ENCODE measurements at places on chromosomes 4 and X.

GRCh38 chr4:177480795-177481194, 38.6 kb upstream of the AGA start:
- DNase-seq, result no peak

DNA sequence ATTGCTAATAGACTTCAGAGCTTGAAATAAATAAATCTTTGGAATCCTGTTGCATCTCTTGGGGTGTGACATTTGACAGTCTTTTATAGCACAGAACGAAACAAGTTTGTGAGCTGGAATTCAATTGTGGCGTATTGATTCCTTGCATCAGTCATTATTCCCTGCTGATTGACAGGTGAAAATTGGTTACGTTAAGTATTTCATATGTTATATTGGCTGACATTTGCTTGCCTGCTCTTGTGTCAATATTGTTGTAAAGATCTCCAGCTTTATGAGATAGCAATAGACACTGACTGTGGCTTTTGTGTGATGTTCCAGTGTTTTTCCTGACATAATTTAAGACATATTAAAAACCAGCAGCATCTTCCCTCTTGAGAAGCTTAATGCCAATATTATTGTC, 644.4 kb upstream of the FAM241A start:
- no peak for DNase-seq

DNA sequence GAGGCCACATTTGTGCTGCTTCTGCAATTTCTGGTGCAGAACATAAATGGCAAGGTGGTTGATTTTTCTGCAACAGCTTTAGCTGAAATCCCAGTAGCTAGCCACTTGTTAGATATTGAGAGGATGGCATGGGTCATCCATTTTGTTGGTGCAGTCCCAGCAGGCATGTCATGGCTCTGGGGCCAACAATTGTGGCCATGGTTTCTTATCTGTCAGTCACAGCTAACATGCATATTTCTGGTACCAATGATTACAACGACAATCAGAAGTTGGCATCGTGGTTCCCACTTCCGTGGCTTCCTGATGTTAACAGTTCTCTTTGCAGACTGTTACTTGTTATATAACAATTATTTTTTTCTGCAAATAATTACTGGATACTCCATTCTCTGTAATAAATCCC, 42.8 kb upstream of the PRKG2 start:
- no peak for DNase-seq

DNA sequence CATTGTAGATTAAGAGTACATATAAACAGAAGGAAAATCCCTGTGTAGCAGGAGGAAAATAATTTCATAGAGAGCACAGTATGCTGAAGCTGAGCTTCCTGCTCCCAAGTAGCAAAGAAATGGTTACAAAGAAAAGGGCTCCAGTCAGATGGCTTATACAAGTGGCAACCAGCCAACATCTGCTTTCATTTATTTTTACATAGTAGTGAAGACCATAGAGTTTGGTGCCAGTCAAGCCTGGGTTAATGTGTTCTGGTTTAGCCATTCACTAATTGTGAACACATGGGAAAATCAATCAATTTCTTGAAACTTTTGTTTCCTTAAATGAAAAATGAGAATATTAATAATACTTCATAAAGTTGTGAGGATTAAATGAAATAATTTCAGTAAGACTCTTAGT, 111.3 kb upstream of the ELOVL6 start:
- no peak for DNase-seq

DNA sequence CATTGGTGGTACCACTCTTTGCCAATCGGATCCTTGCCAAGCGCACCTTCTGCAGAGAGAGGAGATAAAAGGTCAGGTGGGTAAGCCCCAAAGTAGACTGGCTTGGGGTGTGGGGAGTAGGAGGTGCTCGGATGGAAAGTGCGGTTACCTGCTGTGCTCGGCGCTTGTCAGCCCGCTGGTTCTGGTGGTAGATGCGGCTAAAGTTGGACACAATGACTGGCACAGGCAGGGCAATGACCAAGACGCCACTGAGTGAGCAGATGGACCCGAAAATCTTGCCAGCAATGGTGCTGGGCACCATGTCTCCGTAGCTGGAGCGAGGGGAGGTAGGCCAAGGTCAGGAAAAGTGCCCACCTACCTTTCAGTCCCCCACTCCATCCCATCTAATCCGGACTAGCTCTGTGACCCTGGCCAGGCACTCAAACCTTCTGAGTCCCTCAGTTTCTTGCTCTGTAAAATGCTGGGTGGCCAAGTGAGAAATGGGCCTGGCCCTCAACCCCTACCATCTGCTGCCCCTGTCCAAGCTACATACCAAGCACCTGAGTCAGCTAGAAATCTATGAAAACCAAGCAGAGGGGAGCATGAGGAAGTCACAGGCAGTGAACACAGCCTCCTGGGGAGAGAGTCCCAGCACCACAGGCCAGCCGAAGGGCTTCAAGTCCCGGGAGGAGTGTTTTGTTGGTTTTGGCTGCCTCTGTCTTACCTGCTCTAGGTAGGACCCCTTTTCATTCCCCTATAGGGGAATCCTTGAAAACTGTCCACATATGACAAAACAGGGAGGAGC, 4.7 kb downstream of the KCND1 start:
- no peak for DNase-seq

DNA sequence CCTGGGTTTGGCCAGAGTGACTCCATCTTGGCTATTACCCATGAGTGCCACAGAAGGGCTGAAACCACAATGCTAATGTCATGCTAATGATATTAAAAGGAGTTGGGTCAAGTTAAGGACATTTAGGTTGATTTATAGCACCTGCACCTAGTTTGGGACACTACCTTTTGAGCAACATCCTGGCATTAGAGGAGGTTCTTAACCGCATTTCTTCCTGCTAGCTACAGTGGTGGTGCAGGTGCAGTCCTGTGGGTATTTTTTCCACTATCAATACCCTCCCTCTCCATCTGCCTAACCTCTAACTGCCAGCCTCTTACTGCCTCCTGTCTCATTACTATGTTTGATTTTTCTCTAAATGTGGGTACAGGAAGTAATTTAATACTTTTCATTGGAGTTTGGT, 1276.1 kb downstream of the FSTL5 start:
- no peak for DNase-seq

DNA sequence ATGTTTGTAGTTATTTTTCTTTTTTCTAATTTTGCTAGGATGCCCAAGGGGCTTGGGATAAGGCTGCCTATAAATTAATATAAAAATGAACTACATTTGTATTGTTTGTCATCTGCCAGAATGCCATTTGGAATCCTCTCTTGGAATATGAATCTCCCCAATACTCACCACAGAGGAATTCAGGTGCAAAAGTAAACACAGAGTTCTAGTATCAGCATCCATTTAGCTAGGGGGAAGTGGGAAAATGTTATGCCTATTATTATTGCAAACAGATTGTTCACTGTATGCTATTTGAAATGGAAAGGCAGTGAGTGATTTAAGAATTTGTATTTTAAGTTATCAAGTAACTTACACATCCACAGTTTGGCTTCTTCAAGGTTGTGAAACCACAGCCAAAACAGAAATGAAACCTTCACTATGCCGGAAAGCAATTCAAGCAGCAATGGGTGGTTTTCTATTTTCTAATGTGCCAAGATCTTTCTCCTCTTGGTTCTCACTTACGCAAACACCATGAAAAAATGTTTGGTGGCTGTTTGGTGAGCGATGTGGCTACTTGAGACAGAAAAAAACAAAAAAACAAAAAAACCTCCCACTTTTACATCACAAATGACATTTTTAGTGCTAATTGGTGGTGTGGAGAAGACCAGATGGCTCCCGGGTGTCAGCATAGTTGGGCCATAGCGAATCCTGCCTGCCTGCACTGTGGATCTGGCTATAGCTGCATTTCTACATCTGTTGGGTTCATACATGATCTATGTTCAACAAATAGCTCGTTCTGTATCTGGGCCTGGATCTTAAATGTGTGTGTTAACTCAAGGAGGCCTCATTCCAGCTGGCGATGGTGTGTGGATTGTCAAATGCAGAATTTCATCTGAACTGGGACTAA, 200.8 kb upstream of the GIMD1 start:
- no peak for DNase-seq

- DNase-seq, result peak; percentile 29
These were observed 205.7 kb upstream of the MAOA start for GRCh38 chrX:43450355-43450754.

DNA sequence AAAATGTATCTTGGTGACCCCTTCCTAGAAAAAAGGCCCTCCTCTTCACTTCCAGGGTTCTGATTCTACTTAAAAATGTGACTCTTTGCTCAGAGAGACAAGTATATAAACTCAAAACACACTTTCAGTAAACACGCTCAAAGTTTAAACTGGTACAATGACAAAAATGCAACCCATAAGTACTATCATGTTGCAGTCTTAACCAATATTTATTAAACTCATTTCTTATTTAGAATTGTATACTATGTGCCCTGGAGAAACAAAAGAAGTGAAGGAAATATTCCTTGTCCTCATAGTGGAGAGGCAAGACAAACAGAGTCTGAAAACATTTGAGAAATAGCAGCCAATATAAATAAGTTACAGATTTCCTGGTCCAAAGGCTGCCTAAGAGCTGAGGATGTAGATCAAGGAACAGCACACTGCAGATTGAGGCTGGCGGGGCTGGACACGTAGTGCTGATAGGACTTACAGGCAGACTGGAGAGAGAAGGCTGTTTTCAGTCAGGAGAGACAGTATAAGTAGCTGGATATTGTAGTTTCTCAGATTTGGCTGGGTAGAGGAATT, 39.1 kb upstream of the ANXA3 start:
- DNase-seq, result no peak

GRCh38 chrX:68692651-68693050, 45.2 kb downstream of the STARD8 start:
- DNase-seq, result no peak

DNA sequence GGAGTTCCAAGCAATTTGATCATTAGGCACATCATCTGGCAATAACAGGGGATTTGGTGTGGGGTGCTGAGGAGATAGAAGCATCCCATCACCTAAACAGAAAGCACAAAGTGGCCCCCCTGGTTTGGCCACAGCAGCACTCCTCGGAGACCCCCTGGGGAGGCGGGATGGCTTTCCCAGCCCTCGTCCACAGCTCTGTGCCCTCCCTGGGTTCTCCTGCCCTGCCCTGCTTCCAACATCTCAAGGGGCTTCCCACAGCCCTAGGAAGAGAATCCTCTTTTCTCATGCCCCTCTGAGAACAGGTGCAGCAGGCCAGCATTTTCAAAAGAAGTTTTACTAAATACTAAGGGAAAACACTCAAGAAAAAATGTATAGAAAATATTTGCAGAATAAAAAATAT, 12.8 kb downstream of the ATP5ME start:
- no peak for DNase-seq

GRCh38 chr4:172777729-172778431, 390.7 kb upstream of the GALNT7 start:
- no peak for DNase-seq

DNA sequence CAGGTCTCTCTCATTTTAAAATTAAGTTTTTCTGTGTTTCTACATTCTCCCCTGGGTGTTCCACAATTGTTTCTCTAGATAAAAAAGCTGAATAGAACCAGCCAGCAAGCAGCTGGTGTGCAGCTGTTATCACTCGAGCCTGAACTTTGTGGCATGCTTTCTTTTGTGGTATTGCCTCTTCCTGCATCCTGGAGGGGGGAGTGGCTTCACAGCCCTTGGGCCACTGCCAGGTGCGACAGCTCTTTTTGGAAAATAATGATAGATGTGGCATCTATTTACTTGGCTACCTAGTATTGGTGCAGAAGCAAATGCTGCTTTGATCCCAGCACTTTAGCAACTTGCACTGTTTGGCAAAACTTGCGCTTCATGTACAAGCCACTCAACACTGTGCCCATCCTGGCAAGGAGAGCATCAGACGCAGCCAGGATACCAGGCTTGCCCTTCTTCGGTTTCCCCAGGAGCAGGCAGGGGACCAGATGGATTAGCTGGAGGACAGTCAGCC, 69.4 kb downstream of the HMGB2 start:
- no peak for DNase-seq

- DNase-seq, result no peak
These were observed 30.3 kb upstream of the TMSB15B start for GRCh38 chrX:103932133-103932532.

DNA sequence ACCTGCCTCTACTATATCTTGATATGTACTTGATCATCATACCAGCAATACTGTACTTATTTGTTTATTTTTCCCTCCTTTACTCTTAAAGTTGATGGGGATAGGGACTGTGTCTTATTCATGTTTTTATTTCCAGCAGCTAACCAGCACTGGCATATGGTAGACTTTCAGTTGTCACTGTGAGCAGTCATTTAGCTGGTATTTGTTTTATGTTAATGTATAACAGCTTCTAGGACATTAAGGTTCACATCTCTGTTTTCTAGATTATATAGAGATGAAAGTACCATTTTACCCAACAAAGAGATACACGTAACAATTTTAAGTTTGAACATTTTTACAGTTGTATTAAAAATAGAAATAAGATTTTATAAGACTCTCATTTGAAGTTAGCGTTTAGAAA, 17.9 kb downstream of the METTL14 start:
- DNase-seq, result no peak
